ENCODE measurements at places on chromosomes 1 and 21.

DNA sequence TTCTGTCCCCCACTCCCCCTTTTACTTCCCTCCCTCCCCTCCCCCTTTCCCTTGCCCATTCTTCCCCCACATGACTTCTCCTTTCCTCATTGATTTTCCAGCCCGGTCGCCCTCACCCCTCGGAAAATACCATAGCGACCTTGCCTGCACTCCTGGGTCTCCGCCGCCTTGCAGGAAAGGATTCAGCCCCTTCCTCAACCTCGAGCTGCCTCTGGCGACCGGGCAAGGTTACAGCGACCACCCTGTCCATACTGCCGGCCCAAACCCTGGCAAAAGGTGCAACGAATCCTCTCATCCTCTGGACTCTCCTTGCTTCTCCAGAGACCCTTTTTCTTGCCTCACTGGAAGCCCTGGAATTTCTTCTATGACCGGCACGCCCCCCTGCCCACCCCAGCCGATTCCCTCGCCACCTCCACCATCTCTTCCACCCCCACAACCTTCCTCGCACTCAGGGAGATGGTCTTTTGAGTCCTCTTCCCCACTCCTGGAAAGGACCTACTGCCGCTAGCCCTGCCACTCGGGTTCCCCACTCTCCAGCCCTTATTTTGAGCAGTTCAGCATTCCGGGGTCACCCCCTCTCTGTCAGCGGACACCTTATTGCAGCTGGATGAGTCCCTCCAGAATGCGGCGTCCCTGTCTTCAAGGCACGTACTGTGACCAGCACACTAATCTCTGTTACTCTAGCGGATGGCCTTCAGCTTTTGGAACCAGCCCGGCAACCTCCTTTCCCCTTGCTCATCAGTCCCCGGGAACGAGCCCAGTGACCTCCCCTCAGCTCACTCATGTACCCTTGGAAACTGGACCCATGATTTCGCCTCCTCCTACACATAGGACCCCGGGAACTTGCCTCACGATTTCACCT lies 846 bp downstream of the NSUN4 start:
- no peak for DNase-seq

GRCh38 chr1:76680651-76681050 lies 186.6 kb upstream of the ST6GALNAC5 start:
- DNase-seq: no peak

DNA sequence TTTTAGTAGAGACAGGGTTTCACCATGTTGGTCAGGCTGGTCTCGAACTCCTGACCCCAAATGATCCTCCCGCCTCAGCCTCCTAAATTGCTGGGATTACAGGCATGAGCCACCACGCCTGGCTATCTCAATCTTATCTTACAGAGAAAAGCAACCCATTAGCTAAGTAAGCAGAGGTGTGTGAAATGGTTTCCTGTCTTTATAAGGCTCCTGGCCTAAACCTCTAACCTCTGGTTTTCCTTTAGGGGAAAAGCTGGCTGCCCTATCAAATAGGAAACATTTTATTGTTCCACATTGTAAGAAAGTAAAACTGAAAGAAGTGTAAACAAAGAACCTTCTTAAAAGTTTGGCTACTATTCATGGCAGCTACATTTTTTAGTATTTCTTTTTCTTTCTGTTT lies 78.3 kb upstream of the MORC3 start:
- no peak for DNase-seq

DNA sequence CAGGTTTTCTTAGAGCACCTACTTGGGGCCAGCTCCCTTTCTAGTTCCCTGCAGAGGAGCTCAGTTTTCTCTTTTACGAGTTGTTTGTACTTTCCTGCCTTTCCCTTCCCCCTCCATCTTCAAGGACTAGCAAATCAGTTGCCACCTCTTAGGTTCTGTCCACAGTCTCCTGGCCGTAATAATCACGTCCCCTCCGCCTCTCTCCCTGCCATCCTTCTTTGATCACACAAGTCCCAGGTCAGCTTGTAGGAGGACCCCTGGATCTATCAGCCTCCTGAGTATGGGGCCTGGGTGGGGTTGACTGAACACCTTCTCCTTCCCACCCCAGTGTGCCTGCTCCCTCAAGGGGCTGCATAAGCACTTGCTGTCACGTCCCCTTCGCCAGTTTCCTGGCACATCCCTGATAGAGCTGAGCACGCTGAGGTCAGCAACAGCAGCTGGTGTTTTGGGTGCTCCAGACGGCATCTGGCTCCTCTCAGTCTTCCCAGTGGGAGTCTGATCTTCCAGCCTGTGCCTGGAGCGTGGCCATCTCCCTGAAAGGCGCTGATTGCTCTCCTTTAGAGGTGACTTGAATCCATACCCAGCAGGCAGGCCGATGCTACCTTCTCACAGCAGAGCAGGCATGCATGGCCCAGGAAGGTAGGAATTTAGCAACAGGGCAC lies 216.1 kb upstream of the TMEM51 start:
- DNase-seq: no peak

- no peak for DNase-seq
Observed at GRCh38 chr1:234821840-234822239, 211.9 kb upstream of the IRF2BP2 start.

DNA sequence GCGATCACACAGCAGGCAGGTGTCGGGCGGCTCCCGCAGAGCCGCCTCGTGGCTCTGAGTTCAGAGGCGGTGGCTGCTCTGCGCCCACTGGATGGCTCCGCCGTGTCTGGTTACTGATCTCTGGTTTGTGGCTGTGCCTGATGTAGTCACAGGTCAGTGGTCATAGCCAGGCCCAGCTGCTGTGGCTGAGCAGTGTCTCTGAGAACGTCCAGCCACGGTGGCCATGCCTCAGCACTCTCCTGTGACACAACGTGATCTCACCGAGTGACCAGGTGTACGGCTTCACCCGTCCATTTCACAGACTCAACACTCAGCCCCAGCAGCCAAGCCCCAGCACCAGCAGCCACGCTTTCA lies 61.2 kb downstream of the KCNN3 start:
- no peak for DNase-seq

GRCh38 chr1:81052162-81052561 lies 748.6 kb upstream of the ADGRL2 start:
- no peak for DNase-seq

- DNase-seq: no peak
Observed at GRCh38 chr1:147351140-147351835, 108.8 kb downstream of the CHD1L start.

DNA sequence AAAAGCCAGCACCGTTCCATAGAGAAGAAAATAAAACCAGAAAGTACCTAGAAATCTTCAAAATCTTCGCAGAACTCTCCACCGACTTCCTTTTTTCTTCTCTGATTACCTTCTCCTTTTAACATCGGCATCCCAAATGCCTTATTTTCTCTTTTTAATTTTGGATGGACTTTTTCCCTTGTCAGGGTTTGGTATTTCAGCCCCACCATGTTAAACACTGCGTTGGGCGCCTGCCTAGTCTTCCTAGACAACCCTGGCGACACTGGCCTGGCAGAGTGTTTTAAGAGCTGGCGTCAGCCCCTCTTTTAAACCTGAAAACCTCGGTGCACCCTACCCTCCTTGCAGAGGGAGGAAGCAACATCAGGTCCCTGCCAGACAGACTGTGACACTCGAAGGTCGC lies 66.0 kb upstream of the EFHD2 start:
- DNase-seq: no peak

DNA sequence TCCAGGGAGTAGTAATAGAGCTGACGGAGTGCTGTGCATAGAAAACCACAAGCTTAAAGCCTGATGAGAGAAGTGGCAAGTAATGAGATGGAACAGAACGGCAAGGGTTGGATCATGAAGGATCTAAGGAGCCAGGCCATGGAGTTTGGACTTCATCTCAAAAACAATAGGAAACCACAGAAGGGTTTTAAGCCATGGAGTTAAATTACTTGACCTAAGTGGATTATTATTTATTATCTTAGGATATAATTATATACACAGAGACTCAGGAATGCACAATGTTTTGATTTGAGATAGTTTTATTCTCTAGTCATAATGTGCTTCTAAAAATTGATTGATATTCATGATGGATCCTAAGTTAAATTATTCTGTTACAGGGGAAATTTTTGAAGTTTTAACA lies 242.4 kb downstream of the PLPP3 start:
- no peak for DNase-seq

GRCh38 chr1:206554211-206554610 lies 46.9 kb downstream of the RASSF5 start:
- DNase-seq: no peak

DNA sequence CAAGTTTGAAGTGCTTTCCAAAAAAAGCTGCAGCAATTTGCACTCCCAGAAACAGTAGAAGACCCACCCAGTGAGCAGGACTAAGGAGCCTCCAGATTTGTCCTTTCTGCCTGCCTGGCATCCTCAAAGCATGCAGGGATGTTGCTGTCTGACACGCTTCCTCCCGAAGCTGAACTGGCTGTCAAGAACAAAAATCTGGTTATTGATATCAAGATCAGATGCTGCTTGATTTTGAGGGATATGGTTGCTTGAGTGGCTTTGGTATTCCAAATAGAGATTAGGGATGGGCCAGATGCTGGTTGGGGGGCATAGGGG lies 143.3 kb downstream of the MRPS6 start:
- DNase-seq: no peak

GRCh38 chr1:25369241-25369640 lies 31.1 kb downstream of the TMEM50A start:
- DNase-seq: no peak

Data from pons (tissue), 1 donor.